ENCODE measurements at places on chromosomes 2 and 18.

GRCh38 chr2:70702711-70703395 is 65.1 kb downstream of the ADD2 start:
- DNase-seq: no peak

DNA sequence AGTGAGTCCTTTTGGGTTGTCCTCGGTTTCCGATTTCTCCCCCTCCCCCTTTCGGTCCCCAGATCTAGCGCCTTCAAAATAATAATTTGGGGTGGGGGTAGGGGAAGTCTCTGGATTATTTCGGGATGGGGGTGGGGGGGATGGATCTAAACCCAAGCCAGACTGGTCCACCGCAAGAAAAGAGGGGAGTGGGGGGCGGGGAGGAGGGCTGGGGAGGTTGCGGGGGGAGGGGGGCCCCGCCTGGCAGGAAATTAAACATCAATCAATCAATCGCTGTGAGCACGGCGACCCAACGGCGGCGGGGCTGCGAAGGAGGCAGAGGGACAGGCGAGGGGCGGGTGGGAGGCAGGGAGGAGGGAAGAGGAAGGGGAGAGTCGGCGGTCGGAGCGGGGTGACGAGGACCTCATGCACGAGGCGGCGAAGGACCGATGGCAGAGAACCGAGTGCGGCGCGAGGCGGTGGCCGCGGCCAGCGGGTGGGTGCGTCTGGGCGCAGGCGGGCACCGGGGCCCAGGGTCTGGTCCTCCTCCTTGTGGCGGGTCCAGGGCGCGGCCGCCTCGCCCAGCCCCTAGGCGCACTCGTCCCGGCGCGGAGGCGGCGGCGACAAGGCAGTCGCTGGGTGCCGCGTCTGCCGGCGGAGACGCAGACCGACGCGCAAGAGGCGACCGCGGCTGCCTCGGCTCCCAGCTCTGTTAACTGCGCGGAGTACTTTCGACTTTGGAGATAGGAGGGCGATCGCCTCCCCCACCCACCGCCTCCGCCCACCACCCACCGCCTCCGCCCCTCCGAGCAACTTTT is 468 bp upstream of the SATB2 start:
- peak; percentile 92 for DNase-seq

DNA sequence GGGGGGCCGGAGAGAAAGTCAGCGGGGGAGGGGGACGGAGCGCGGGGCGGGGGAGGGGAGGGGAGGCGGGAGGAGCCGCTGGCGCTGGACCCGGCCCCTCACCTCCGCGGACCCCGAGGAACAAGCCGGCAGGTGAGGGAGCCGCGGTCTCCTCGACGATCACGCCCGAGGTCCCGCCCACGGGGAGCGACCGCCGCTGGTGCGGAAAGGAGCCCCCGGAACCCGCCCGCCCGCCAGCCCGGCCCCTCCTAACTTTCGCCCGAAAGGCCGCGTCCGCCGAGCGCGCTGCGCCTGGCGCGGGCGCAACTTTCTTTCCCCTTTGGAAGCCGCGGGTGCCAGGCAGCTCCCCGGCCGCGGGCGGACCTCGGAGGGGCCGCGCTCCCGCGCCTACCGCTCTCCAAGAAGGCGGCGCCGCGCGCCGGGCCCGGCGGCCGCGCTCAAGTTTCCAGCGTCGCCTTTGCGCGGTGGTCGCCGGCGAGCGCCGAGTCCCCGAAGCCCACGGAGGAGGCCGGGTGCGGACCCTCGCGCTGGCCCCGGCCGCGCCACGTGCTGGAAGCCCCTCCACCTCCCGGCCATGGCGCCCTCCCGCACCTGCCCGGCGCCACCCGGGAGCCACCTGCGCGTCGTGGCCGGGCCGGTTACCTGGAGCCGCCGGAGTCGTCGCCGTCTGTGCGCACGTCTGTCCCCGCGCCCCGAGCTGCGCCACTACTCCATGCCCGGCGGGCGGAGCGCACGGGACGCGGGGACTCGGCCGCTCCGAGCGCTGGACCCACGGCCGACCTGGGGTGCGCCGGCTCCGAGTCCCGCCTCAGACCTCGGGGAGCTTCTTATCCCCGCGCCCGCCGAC is at the start of gene ALKAL2:
ALKAL2 (minus strand) TSS at position 181 of the 847 bp plus-strand sequence. CDS start 256 bp downstream, outside the sequence.
- no peak for DNase-seq

GRCh38 chr18:26711756-26712155 is 153.8 kb downstream of the AQP4 start:
- DNase-seq: no peak

DNA sequence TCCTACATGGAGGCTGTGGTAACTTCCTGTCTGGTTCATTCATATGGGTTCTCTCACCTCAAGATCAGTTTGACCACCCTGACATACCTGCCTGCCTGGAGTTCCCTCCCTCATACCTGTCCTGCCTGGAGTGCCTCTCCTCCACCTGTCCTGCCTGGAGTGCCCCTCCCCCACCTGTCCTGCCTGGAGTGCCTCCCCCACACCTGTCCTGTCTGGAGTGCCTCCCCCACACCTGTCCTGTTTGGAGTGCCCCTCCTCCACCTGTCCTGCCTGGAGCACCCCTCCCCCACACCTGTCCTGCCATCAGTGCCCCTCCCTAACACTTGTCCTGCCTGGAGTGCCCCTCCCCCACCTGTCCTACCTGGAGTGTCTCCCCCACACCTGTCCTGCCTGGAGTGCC is 461.9 kb downstream of the PTPRM start:
- no peak for DNase-seq

DNA sequence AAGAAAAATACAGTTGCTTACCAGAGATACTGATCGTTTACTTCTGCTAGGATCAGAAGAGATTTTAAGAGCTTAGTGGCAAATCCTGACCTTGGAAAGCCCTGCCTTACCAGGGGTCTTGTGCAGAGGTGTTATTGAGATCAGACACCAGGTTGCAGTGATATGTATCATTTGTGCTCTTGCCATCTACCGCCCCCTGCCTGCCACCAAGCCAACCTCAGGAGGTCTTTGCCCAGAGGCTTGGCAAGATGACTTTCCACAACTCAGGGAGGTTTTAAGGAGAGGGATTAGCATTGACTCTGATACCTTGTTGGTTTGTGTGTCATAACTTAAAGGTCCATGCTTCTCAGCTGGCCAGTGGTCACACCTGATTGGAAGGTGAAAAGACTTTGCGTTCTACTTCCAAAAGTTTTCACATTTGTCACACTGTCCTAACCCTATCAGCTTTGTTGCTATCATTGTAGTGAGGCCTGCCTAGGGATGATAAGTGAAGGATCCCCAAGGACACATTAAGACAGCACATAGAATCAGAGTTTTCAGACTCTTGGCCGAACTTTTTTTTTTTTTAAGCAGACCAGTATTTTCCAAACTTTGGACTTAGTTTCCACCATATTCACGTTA is 46.2 kb upstream of the MGAT5 start:
- no peak for DNase-seq

- no peak for DNase-seq
Measured at GRCh38 chr2:185665251-185665814, 73.3 kb upstream of the FSIP2 start.

- DNase-seq: no peak
Measured at GRCh38 chr2:177484180-177484795, 91.7 kb downstream of the AGPS start.

- DNase-seq: no peak
Measured at GRCh38 chr2:152028182-152028862, 70.5 kb downstream of the CACNB4 start.

DNA sequence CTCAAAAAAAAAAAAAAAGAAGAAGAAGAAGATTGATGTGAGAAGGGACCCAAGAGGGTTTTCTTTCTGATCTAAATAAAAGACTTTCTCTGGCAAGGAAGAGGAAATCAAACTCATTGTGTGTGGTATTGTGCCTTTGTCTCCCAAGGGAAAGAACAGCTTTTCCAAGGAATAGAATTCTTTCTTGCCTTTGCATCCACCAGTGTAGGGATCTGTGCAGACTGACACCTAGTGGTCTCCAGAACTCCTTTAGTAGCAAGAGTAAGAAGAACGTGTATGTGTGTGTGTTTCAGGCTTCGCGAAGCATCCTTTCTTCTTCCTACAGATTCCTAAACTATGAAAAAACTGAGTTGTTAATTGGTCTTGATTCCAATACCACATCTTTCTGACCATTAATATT is 33.5 kb upstream of the CRIM1 start:
- DNase-seq: no peak

GRCh38 chr18:79583984-79584401 is 95.6 kb upstream of the CTDP1 start:
- DNase-seq: no peak

DNA sequence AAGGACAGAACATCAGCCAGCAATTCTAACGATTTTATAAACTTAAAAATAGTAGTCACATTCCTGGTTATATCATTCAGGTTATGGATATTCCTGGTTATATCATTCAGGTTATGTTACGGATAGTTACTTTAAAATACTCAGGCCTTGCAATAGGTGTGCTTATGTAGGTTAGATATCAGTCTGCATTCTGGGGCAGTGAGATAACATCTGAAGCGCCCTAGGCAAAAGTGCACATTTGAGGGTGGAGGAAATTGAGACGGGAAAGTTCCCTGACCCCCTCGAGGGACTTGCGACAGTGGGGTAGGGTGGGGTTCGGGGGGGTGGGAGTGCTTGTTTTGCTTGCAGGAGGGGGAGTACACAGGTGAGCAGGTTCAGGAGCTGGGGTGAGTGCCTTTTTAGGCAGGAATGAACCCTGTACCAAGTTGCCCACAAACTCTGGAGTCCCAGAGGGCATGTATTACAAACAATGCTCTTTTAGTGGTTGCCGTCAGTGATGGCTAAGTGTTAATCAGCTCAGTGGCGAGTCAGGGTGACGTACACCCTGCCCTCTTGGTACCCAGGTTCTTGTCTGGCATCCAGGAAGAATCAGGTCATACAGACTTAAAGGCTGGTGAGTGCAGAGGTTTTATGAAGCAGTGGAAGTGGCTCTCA is 31.8 kb downstream of the CREG2 start:
- DNase-seq: no peak

GRCh38 chr18:58095655-58096054 is 51.6 kb downstream of the NEDD4L start:
- DNase-seq: no peak

DNA sequence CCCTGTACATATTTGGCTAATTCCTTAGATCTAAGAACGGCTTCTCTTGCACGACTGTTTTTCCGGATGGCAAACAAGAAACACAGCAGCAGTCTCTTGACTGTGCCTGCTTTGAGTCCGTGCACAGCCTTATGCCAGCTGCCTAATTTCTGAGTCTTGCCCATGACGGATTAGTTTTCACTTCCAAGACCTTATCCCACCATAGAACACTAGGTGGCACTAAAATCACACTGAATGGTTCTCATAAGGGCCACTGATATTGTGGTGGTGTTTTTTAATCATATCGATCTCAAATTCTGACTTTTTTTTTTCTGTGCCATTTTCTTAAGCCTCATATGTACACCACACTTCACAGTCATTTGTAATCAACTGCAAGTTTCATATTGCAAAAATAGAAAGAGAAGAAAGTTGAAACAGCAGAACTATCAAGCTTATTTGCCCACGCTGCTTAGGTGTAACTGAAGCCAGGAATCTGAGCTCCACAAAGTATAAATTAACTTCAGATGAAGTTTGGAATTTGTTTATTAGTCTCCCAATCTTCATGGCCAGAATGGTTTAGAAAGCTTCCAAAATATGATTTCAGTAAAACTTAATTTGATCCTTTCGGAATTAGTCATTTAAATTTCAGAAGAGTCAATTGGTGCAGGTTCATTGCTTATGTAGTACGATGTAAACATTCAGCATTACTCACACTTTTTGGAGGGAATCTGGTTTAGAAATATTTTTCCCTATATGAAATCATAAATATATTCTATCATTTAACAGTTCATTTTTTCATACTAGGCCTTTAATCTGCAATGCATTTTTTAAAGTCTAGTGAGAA is 45.5 kb upstream of the SCN7A start:
- DNase-seq: peak; percentile 94

DNA sequence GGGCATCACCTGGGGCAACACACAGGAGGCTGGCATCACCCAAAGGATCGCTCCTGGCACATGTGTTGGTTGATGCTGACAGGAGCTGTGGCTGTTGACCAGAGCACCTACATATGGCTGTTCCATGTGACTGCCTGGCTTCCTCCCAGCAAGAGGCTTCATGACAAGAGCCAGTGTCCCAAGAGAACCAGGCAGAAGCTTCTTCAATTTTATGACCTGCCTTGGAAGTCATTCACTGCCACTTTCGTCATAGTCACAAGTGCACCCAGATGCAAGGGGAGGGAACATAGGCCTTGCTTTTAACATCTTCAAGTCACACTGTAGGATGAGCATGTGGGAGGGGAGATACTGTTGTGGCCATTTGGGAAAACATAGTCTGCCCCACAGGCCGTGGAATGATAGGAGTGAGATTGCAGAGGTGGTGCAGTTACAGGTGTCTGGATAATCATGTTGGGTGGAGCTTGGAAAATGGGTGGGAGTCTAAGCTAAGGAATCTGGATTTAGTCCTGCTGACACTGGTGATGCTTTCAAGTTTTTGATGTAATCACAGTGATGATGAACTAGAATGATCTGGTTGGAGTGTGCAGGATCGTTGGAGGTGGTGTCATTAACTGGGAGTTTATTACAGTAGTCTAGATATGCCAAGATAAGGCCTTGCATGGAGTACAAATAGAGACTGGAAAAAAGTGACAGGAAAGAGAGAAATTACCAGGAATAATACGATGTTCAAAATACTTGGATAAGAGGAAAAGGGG is 107.0 kb downstream of the RAPGEF4 start:
- DNase-seq: no peak

GRCh38 chr2:205763708-205764211 is 81.5 kb downstream of the NRP2 start:
- peak; percentile 86 for DNase-seq

DNA sequence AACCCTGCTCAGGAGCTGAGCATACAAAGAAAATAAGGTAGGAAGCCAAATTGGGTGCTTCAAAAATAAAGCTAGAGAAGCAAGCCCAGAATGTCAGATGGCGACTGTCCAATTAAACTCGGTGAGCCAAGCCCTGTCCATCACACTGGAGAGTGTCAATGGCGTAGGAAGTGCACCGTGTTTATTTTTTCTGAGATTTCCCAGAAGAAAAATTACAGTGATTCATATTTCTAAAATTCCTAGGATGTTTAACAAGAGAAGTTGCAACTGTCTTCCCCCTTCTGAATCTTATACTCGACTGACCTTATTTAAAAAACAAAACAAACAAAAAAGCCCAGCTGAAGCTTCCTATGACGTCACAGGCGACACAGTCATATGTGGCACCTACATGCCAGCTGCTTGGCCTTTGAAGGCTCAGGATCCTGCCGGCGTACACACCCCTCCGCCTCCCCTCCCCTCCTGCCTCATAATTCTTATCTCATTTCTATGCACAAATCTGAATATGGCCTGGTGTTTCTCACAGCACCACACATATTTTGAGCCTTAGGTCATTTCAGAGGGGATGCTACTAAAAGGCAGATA is 60.8 kb downstream of the MBP start:
- DNase-seq: peak; percentile 65

- peak; percentile 74 for DNase-seq
Measured at GRCh38 chr2:203453858-203454451, 81.1 kb downstream of the RAPH1 start.

- DNase-seq: no peak
Measured at GRCh38 chr2:3146772-3147650, 230.6 kb downstream of the EIPR1 start.

GRCh38 chr2:65639156-65639864 is 206.9 kb upstream of the SPRED2 start:
- no peak for DNase-seq

GRCh38 chr2:26845021-26845420 is 2.9 kb upstream of the DPYSL5 start:
- DNase-seq: no peak
